Suppressor macrophage treated with lipopolysaccharide for 4 hours (primary cell): ENCODE measurements at places on chromosomes 2 and 18.

- no peak for DNase-seq
Measured at GRCh38 chr18:44859751-44860439, 179.2 kb downstream of the SETBP1 start.

- no peak for DNase-seq
Measured at GRCh38 chr2:20472569-20472968, 25.7 kb downstream of the RHOB start.

GRCh38 chr2:62803961-62804360 lies 98.4 kb downstream of the EHBP1 start:
- DNase-seq, result no peak

GRCh38 chr2:178859730-178860129 lies 52.5 kb upstream of the TTN start:
- DNase-seq, result no peak

- no peak for DNase-seq
Measured at GRCh38 chr2:237141571-237142051, 55.9 kb downstream of the COPS8 start.

DNA sequence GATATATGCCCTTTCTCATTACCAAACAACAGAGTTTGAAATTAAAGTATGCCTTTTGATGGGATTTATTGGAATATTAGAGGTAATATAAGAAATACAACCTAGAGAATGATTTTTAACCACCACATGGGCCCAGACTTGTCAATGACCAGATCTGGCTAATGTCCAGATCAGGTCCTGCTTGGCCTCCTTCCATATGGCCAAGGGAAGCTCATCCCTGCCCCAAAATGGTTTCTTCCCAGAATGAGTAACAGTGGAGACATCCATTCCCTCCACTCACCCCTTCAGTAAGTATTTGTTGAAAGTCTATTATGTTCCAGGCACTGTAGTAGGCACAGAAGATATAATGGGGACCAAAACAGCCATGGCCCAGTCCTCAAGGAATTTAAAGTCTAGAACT lies 54.9 kb downstream of the ANTXR1 start:
- no peak for DNase-seq

GRCh38 chr2:215002500-215002899 lies 135.9 kb downstream of the ABCA12 start:
- DNase-seq, result peak; percentile 19

DNA sequence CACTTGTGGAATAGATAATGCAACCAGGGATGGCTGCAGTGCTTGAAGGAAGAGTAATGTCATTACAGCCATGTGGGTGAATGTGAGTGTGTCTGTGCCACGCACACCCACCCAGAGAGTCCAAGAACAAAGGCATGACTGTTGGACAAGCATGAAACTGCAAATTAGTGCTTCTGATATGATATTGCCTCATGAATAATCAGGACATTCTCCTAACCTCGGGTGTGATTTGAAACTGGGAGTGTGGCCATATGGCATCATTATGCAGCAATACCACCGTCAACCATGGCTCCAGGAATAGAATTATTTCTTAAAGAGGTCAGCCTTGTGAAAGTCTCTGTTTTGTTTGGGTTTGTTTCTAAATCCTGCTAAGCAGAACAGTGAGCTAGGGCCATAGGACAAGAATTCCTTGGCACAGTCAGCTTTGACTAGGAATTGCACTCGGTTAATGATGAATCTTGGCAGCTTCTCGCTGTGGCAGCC lies 678.0 kb upstream of the RAB6C start:
- no peak for DNase-seq

- DNase-seq, result peak; percentile 16
Measured at GRCh38 chr2:231929961-231930592, 3.9 kb upstream of the NPPC start.

DNA sequence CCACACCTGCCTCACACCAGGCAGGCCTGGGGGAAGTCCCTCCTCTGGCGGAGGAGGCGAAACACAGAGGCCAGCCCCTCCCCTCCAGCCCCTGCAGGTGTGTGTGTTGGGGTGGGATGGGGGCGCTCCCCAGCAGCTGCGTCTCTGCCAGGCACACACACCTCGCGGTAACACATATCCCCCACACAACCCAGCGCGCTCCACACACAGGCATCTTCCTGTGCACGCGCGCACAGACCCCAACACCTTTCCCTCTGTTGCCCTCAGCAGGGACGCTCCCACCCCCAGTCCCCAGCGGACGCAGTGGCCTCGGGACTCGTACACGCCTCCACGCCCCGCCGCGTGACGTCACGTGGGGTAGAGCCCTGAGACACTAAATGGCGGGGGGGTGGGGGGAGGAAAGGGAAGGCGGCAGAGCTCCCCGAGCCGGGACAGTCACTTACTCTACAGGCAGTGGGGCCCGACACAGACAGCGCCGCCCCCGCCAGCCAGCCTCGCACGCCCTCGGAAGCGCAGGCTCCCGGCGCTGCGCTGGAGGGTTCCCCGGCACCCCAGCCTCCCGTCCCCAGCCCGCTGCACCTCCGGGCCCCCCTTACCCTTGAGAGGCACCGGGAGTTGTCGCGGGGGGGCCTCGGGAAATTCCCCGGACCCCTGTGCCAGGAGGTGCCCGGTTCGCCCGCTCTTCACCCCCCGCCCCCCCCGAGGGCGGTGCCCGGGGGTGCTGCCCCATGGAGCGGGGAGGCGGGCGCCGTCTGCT lies at the start of gene WNT10A:
TSS of gene WNT10A (plus strand) at position 751 of the 757 bp plus-strand sequence. CDS start 144 bp downstream, outside the sequence.
- peak; percentile 31 for DNase-seq

- no peak for DNase-seq
Measured at GRCh38 chr2:174678395-174678794, 80.8 kb upstream of the WIPF1 start.

GRCh38 chr2:24179683-24180082 lies 4.8 kb downstream of the FAM228A start:
- DNase-seq, result no peak

DNA sequence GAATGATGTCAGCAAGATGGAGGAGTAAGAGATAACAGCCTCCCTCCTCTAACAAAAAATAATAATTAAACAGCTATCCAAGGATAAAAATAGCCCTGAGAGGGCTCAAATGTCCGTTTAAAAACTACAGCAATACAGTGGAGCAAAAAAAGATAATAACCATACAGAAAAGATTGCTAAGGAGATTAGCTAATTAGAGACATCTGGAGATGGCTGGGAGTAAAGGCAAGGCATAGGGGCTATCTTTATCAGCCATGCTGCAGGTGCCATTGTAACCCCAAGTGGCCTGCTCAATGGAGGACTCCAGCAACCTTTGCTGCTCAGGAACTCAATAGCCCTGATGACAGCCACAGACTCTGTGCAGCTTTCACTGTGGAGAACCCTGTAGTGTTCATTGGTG lies 42.7 kb downstream of the MDH1 start:
- no peak for DNase-seq
